GM23248 (cell line): ENCODE measurements at places on chromosomes 3 and 15. TPM values are rescaled to one million over a fixed set of nuclear protein-coding genes. Genes with fewer than 3 reads are reported as not detected.

STRC gene
- 0.08 TPM in 1 of 2 replicates, not detected in the other for polyA plus RNA-seq

DLL4 gene
- not detected in 2 replicates for polyA plus RNA-seq

CPN2 gene
- polyA plus RNA-seq: not detected in 2 replicates

SERINC4 gene
- not detected in 2 replicates for polyA plus RNA-seq

GNAT1 gene
- polyA plus RNA-seq: not detected in 2 replicates

CTDSPL gene
- 6.0 and 7.1 TPM in 2 replicates for polyA plus RNA-seq

RHCG gene
- polyA plus RNA-seq: not detected in 2 replicates

GCSAM gene
- polyA plus RNA-seq: 0.19 and 0.20 TPM in 2 replicates

SYNPR gene
- polyA plus RNA-seq: not detected in 2 replicates

SPSB4 gene
- not detected in 2 replicates for polyA plus RNA-seq

ZNF639 gene
- 26.8 and 27.9 TPM in 2 replicates for polyA plus RNA-seq

SPINK8 gene
- polyA plus RNA-seq: not detected in 2 replicates
